ENCODE measurements at places on chromosomes 11 and 22.

- DNase-seq: no peak
Observed at GRCh38 chr11:32290783-32291182, 144.6 kb downstream of the WT1 start.

GRCh38 chr22:23059284-23059948 is 10.9 kb upstream of the GNAZ start:
- DNase-seq: no peak

DNA sequence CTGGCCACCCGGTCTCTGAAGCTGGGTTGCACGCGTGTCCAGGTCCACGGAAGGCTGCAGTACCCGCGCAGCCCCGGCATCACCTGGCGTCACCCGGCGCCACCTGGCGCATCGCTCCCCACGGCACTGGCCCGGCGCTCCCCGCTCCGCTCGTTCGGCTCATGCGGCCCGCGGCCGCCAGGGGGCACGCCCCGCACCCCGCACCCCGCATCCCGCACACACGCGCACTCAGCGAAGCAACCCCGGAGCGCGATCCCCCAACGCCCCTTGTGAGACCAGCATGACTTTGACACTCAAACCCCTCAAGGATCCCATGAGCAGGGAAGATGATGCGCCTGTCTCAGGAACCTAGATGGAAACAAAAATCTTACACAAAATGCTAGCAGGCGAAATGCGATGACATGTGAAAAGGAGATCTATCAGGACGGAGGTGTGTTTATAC is 11.9 kb downstream of the B3GNT6 start:
- peak; percentile 59 for DNase-seq

- peak; percentile 46 for DNase-seq
Observed at GRCh38 chr22:36383110-36383581, 4.6 kb downstream of the MYH9 start.

DNA sequence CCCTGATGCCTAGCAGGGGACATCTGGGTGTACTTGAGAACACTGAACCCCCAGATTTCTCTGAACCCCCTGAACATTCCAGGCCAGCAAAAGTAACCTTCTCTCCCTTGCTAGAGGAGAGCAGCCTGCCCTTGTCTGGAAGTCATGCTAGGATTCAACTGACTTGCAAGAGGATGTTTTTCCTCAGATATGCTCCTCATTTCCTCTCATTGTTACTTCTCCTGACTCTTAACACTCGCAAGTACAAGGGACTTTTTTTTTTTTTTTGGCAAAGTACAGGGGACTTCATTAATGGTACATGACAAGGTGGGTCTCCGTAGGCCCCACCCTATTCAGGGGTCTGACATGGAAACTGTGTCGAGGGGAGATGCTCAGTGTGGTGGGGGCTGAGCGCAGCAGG is 6.3 kb upstream of the MCHR1 start:
- no peak for DNase-seq

DNA sequence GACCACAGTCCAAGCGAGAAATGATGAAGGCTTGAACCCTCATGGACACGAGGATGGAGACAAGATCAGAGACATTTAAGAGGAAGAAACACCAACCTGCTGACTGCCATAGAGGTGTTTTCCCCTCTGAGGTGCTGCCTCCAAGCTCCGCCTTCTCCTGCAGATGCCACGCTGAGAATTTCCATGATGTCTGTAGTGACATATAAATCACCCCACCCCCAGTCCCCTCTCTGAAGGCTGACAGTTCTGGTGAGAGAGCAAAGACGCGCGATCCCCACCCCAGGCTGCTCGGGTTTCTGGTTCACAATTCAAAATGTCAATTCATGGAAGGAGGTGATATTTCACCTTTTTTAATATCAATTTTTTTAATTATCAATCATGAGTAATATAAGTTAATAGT is 28.2 kb downstream of the LRRC32 start:
- DNase-seq: no peak

GRCh38 chr11:79150966-79151365 is 289.9 kb downstream of the TENM4 start:
- no peak for DNase-seq

GRCh38 chr22:32482708-32483107 is 8.1 kb downstream of the FBXO7 start:
- DNase-seq: no peak

- peak; percentile 20 for DNase-seq
Observed at GRCh38 chr11:118609380-118610224, 2.2 kb downstream of the PHLDB1 start.

- DNase-seq: no peak
Observed at GRCh38 chr11:30015725-30016412, 961 bp downstream of the KCNA4 start.

DNA sequence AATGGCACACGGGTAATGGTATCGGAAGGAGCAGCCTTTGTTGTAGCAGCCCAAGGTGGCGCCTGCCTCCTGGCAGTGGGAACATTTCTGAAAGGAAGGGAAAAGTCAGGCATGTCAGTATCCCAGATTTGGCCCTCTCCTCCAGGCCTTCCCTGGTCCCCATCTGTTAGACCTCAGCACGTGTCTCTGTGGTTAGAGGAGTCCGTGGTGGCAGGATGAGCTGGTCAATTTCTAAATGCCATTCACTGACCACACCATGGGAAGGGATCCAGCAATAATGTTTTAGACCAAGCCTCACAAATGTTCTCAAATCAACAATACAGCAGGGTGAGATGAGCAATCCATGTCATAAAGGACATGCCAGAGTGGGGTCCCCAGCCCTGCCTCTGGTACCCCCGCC is 49.0 kb upstream of the CYP2D6 start:
- DNase-seq: no peak

- no peak for DNase-seq
Observed at GRCh38 chr11:120139316-120140069, 1.6 kb upstream of the TRIM29 start.

DNA sequence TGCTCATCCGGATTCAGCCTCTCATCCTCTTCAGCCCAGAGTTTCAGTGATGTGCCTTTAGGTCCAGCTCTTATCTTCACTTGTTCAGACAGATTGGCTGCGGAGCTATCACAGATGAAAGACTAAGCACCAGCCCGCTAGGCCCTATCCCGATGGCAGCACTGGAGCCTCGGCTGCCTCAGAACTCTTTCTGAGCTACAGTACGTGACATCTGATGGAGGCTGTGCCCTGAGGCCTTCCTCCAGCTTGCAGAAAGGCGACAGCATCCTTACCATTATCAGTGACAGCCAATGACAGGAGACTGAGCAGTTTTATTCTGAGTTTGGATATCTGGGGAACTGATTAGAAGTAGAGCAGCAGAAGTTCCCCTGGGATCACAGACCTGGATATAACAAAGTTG is 4.0 kb downstream of the OR8B8 start:
- no peak for DNase-seq

- DNase-seq: no peak
Observed at GRCh38 chr11:112652786-112653390, 308.3 kb upstream of the NCAM1 start.

GRCh38 chr11:65355776-65356393 is 1.3 kb downstream of the TIGD3 start:
- no peak for DNase-seq

Data from activated CD4-positive, alpha-beta T cell treated with anti-CD3 and anti-CD28 coated beads, Interleukin-2, amount 50 U/mL, for 1 hour (primary cell).